ENCODE measurements at places on chromosomes 12 and 14.

- no peak for DNase-seq
Measured at GRCh38 chr14:64817631-64818030, 62.1 kb downstream of the SPTB start.

DNA sequence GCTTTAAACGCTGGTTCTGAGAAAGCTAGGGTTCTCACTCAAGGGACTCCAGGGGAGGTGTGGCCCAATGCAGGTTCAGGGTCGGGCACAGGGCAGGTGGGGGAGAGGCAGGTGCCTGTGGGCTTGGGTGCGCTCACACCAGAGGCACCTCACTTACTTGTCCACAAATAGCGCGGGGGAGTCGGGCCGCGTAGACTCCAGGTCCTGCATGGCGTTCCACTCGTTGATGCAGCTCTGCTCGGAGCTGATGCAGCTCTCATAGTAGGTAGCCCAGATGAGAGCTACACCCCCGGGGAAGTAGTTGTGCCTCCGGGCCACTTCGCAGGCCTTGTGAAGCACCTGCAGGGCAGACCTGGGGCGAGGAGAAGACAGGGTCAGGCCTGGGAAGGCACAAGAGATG, 49.9 kb downstream of the SSH1 start:
- no peak for DNase-seq

DNA sequence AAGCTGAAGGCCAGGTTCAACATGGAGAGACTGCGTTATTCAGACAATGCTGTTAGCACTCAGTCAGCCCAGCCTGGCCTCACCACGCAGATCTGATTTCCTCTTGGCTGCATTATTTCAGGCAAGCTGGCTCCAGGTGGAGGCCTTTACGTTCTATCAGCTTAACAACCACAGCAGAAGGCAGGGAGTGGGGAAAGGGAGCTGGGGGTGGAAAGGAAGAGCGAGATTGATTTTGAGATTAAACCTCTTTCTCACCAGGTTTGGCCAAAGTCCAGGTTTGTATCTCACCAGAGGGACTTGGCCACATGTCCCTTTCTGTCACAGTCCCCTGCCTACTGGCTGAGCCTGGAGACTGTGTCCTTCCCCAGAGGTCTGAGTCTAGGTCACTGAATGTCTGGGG, 543.7 kb upstream of the TMEM132C start:
- DNase-seq: no peak

DNA sequence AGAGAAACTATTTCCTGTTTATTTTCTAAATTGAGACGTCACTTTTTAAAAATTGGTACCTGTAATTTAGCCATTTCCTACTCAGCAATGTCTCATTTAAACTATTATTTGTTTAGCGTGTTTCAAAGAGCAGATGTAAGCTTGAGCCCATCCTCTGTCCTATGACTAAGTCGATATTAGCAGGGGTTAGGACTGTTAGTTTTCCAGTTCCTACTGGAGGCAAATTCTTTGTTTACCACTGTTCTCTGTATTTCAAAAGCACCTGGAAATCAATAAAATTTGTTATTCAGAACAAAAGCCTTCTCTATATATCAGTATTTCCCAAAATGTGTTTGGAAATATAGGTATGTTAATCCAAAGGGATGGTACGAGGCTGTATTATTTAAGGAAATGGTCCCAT, 42.4 kb downstream of the MDM2 start:
- DNase-seq: no peak

- DNase-seq: no peak
Measured at GRCh38 chr12:62599854-62600437, 133.3 kb downstream of the MON2 start.

DNA sequence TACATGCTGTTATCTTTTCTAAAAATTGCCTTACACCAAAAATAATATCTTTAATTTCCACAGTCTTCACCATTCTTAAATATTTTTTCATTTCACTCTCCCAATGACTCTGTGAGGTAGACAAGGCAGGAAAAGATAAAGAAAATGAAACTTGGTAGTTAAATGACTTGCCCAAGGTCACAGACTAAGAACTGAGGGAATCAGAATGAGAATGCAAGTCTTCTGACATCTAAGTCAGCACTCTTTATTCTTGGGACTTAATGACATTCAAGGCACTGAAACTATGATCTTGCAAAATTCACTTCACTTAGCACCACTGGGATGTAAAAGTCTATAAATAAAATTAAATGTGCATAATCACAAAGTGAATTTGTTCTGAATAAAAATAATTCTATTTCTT, 104.5 kb downstream of the SLC2A13 start:
- DNase-seq: no peak

DNA sequence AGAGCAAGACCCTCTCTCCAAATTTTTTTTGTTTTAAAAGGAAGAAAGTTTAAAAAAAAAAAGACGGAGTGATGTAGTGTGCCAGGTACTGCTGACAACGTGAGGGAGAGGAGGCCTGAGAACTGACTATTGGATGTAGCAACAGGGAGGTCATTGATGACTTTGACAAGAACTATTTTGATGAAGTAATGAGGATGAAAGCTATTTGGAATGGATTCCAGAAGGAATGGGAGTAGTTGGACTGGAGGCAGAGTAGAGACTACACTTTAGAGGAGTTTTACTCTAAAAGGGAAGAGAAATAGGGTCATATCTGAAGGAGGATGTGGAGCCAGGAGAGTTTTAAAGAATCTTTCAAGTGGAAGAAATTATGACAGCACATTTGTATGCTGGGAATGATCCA, 27.8 kb upstream of the SLC38A2 start:
- DNase-seq: no peak

- DNase-seq: peak; percentile 28
Measured at GRCh38 chr14:73712540-73713180, 1.5 kb downstream of the PNMA1 start.

GRCh38 chr14:64569138-64569631, 19.4 kb downstream of the PPP1R36 start:
- no peak for DNase-seq

- DNase-seq: no peak
Measured at GRCh38 chr14:48936362-48936761, 649.8 kb downstream of the RPS29 start.

- no peak for DNase-seq
Measured at GRCh38 chr12:132029503-132030300, 80.0 kb downstream of the EP400 start.

DNA sequence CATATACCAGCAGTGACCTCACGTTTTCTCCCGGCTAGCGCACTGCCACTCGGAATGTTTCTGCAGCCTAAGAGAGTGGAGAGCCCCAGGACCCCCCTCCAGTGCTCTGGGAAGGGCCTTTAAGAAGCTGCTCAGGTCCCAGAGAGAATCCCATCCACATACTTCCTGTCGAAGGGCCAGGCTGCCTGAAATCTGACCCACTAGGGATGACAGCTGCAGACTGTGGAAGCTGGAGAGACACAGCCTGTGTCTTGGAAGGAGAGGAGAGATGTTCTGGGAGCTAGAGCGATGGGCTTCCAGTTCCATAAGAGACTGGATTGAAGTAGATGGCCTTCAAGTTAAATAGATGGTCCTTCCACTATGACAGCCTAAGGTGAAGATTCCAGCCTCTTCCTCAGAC, 54.4 kb downstream of the IQSEC3 start:
- no peak for DNase-seq

- DNase-seq: no peak
Measured at GRCh38 chr12:107568718-107569117, 116.9 kb upstream of the PWP1 start.

GRCh38 chr12:95870897-95871296, 12.1 kb downstream of the SNRPF start:
- DNase-seq: no peak

DNA sequence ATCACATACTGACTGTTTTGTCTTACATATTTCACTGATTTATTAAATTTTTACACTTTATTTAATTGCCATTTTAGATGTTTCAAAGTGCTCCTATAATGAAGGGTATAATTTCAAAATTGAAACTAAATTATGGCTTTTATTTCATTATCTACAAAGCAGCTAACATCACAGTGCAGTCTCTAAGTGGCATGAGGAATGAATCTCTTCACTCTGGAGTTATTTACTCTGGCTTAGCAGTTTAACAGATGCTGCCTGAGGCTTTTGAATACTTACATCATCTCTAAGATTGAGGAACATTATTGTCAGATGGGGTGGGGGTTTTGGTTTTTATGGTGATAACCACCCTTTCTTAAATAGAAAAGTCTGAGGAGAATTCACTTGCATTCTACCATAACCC, 386.4 kb downstream of the TRHDE start:
- DNase-seq: no peak

DNA sequence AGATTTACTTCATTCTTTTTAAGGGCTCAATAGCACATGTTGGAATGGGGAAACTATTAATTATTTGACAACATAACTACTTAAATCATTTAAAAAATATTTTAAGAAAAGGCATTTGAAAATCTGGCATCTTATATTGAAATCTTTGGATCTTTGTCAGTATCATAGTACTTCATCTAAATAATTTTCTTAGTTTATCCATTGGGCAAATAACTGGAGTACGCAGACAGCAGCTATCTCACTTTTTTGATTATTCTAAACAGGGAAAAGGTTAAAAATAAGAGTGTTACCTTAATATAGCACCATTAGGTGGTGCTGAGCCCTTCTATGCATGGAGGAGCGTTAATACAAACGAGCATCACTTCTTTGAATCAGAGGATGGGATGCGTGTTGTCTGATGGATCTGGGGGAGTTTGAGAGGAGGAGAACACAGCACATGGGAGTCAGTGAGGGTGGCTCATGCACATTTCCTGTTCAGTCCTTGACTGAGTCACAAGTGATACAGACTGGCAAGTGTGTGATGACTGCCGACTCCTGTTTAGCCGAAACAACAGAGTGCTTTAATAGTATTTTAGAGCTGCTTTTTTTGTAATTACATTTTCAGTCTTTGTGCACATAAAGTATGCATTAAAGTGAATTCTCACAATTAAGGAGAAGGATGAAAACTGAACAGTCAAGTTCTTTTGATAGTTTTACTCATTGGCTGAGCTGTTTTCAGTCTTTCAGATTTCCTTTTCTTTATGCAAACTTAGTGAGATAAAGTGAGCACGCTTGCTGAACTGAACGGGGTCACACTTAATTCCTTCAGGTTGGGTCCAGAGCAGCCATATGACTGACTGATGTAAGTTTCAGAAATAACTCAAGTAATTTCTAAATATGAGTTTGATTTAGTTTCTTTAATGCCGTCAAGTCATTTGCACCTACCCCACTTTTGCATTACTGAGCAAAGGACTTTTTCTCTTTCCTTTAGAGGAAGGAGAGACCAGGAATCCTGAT, 92.7 kb downstream of the DIP2B start:
- DNase-seq: no peak

GRCh38 chr12:91070936-91071335, 13.1 kb upstream of the KERA start:
- DNase-seq: no peak

- DNase-seq: no peak
Measured at GRCh38 chr14:104294628-104294982, 156.2 kb downstream of the KIF26A start.

DNA sequence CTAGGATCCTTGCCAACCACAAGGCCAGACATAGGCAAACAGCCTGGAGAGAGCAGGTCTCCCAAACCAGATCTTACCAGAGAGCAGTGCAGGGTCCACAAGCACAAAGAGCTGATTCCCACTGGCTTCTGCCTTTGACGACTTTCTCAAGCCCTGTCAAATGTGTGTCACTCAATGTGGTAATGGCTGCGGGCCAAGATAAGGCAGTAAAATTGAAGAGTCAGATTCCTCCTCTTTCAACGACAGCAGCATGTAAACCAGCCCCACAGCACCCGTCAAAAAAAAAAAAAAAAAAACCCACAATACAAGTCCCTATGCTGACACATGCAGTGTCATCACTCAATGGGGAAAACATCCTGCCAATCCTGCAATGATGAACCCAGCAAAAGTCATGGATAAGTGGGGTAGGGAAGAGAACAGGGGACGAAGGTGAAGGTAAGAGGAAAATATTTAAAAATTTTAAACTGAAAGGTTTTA, at the start of gene STON2:
STON2 (minus strand) TSS at position 123 of the 477 bp plus-strand sequence. CDS start 1,942 bp downstream, outside the sequence.
- DNase-seq: no peak

GRCh38 chr12:119659289-119659897, 8.5 kb upstream of the PRKAB1 start:
- DNase-seq: peak; percentile 44

DNA sequence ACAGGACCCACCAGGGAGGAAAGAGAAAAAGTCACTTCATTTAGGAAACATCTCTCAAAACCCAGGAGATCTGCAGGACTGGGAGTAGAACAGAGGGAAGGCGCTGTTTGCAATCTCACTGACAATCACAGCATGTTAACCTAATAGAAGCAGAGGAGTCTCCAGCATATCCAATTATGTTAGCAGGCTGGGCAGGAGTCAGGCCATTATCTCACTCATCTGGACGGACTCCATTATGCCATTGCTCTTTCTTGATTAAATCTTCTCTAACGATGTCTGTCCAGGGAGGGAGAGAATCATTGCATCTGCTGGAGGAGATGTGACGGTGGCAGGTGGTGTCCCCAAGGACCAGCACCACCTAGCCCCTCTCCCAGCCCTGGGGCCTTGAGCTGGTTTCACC, 203.8 kb upstream of the SFSWAP start:
- no peak for DNase-seq

DNA sequence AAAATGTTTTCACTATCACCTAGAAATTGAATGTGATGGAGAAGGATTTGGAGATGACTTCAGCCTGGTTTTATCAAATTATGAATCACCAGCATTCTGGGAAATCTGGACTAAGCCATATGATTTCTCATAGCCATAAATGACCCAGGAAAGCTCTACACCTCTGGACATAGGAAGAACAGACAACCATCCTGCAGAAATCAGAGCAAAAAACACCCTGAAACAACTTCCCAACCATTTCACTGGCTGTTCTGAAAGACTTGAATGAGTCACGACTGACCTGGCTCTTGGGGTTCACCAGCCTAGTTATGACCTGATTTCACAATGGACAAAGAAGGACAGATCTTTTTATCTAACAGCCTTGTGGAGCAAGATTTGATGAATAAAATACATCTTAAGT, 123.8 kb downstream of the KCNH5 start:
- DNase-seq: no peak

GRCh38 chr12:2526371-2526770, 268.4 kb upstream of the FKBP4 start:
- DNase-seq: no peak

DNA sequence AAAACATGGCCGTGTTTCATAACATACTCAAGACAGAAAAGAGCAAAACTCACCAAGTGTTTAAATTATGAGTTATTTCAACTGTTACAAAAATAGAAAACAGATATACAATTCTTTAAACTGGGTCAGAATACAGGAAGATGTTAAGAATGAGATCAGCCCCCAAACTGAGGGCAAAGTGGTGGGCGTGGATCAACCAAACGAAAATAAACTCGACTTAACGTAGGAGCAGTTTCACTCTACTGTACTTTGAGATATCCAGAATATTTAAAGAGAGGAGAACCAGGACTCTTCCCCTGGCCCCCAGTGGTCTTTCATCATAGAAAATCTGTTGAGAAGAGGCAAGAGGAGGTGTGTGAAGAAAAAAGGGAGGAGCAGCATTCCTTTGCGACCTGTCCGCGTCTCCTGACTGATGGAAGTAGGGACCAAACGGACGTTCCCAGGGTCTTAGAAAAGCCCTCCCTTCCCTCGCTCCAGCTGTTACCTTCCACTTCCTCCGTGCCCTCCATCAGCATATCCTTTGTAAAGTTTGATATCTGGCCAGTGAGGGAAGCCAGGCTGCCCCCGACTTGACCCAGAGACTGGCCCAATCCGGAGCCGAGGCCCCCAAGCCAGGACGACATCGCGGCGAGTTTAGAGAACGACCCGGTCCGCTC, 668 bp downstream of the TRIP11 start:
- no peak for DNase-seq

- no peak for DNase-seq
Measured at GRCh38 chr12:94080341-94081009, 67.9 kb upstream of the PLXNC1 start.
